ENCODE measurements at places on chromosomes 4 and X.

- DNase-seq: no peak
Observed at GRCh38 chr4:153791746-153792617, 3.1 kb upstream of the SFRP2 start.

DNA sequence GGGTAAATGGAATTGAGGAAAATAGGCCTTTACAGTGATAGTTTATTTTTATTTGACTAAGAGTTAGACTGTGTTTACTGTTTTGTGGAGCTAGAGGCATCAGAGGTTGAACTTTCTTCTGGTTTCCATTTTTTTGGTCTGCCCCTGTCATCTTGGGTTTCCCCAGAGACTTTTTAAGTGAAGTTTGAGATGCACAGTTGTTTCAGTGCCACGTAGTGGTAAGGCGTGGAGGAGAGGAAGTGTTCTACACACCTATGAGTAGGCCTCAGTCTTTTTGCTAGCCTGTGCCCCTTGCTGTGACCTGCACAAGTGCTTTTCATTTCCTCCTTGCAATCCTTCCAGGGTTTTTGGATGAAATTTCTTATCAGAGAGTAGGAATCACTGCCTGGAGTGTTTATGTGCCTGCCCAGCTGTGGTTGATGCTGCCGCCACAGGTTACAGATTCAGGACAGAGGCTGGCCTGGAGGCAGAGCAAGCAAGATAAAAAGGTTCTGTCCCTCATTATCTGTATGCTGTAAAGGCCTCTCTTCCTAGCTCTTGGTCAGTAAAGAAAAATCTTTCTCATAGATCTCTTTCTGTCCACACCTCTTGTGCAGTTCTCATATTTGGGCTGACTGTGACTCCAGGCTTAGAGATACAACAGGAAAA lies 12.5 kb upstream of the HSFX4 start:
- no peak for DNase-seq

DNA sequence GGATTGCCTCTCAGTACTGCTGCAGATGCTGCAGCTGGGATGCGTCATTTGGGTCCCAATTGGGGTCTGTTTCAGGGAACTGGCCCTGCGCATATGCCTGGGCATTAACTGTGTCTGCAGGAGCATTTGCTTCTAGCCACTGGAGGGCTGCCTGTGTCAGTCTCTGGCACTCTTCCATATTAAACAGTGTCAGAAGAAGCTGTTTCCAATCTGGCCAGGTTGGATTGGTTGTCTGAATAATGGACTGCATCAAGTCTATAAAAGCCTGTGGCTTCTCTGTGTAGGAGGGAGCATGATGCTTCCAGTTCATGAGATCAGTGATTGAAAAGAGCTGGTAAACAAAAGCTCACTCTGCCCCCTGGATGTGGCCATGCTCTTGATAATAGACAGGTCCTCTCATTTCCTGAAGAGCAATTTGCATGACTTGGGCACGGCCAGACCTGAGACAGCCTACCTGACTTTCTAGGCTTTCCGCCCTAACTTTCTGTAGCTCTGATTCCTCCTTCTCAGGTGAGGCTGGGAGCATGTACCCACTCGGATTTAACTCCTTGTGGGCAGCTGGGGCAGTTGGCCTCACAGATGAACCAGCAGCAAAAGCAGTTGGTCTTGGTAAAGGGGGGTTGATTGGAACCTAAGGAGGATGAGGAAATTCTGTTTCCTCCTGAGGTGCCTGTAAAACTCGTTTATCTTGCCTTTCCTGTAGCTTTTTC lies 29.2 kb downstream of the SULT1E1 start:
- DNase-seq: peak; percentile 3

DNA sequence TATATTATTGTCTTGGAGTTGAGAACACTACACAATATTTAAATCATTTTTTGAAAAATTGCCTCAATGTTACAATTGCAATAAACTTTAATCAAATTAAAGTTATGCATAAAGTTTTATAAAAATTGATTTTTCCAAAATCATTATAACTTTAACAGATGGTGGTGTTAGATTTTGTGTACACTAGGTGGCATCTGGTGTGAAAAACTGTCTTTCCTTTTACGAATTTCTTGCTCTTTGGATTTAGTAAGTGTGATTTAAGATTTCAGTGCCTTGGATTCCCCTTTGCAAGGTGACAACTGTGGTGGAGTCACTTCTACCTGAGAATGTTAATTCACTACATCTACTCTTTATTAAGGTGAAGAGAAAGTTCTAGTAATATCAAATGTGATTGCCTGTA lies 91.6 kb downstream of the AREG start:
- peak; percentile 40 for DNase-seq

- DNase-seq: no peak
Observed at GRCh38 chrX:46662188-46662958, 88.8 kb downstream of the CHST7 start.

DNA sequence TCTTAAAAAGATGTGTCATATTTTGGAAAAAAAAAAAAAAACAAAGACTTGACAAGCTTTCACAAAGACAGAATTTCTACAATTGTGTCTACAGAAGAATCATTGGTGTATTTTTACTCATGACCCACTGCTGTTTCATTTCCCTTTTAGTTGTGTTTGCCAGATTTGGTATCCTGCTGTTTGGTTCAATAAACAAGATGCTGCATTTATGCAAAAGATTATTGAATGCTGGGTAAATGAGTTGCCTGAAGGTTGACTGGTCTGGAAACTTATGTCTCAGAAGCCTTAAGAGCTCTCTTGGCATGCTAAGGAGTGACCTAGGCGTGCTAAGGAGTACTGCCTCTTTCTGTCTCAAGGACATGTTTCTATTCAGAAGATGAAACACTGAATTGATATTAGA lies 64.9 kb upstream of the NPY2R start:
- no peak for DNase-seq

GRCh38 chr4:180530787-180531186 lies 1712.4 kb upstream of the TENM3 start:
- no peak for DNase-seq

GRCh38 chr4:146267826-146268225 lies 53.5 kb downstream of the REELD1 start:
- no peak for DNase-seq

All from Kasumi-1 (cell line).